ENCODE measurements at places on chromosomes 12 and 14.

DNA sequence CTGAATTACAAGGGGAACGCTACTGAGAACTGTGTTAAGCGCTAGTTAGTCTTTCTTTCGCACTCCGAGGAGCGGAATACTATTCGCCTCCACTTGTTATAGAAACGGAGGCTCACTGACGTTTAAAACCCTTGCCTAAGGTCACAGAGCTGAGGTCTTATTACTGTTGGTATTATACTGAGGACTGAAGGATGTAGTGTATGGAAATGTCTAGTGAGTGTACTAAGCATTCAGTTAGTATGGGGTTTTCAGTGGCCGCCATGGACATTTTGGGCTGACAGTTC is 826 bp downstream of the ACADS start:
- no peak for DNase-seq

DNA sequence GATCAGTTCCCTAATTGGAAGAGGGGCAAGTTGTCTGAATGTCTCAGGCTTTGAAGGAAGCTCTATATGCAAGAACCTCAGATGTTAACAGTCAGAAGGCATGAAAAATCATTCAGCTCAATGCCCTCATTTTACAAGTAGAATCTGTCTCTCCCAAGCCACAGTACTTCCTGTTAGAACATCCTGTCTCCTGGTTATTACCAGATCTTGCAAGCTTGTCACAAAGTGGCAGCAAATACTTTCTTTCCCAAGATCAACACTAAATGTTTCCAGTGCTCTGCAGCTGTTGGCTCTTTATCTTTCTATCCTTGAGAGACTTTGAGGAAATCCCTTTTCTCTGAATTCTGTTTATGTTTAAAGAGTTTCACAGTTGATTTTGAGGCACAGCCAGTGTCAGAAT is 235.5 kb downstream of the AKAP6 start:
- no peak for DNase-seq

DNA sequence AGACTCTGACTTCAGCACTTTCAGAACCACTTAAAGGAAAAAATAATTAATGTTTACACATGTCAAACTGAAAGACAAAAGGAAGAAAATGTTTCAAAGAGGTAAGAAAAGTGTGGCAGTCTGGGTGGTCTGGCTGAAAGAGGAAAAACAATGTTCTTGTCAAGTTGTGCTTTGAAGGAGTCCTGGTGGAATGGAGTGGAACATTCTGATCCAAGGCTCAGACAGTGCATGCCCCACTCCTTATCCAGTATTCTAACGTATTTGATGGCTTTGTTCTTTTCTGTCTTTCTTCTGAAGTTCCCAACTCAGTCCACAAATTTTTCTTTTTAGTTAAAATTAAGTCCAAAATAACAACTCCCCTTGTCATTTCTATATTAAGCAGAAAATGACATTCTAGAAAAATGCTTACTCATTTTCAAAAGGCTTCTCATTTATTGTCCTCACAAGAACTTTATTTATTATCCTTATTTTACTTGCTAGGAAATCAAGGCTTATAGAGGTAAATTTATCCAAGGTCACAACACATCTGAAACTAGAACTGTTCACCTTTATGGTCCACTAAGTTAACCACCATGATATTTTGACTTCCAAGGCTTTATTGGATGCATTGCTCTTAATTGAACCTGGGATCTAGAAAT is 121.7 kb upstream of the NAP1L1 start:
- DNase-seq, result no peak

DNA sequence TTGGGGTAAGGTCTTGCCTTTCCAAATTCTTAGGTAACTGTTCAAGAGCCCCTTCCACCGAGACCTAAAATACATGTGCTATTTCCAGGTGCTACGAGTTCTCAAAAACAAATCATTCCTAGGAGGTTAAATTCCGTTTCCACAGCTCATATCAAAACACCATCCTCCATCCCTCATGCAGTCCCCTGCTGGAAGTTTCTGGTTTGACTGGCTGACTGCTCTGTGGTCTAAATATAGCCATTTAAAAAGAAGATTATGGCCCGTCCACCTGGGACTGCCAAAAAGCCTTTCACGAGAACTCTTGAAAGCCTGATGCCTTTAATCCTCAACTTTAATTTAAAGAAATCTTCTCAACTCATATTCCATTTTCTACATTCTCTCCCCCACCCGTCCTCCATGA is 201.5 kb upstream of the MYL2 start:
- no peak for DNase-seq

DNA sequence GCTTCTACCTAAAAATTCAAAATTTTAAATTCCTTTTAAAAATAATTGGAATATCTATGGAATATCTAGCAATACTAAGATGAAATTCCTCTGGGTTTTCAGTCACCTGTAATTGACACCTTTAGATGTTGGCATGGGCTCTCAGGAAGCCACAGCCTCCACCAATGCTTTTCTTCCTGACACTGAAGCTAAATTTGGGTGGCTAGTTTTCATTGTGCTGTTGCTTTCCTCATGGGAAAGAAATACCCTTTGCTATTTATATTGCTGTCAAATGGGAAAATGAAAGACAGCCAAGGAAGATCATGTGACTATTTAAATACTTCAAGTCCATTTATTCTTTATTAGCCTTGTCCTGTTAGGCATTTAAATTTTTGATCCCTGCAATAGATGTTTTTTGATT is 313.0 kb downstream of the NAV3 start:
- no peak for DNase-seq

GRCh38 chr12:88833641-88834116 is 253.4 kb upstream of the KITLG start:
- DNase-seq, result no peak

DNA sequence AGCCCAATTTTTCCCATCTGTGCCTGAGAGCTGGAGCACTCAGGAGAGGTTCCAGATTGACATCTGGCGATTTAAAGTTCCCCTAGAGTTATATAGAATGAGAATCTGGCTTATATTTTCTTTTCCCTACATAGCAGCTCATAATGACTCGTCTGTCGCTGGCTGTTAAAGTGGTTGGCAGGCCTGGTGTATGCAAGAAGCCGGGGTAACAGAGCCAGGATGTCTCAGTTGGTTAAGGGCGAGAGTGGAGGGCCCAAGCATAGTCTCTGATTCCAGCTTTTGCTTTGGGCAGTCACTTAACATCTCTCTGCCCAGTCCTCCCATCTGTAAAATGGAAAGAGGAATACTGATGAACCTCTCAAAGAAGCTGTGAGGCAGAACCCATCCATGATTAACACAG is 751.6 kb downstream of the NOVA1 start:
- no peak for DNase-seq

DNA sequence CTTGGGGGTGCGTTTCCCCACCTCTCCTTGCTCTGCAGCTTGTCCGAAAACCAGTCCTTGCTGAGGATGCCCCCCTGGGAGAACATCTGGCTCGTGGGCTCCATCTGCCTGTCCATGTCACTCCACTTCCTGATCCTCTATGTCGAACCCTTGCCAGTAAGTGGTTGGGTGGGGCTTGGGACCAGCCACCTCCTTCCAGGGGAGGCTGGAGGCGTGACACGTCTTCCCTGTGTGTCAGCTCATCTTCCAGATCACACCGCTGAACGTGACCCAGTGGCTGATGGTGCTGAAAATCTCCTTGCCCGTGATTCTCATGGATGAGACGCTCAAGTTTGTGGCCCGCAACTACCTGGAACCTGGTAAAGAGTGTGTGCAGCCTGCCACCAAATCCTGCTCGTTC is 57.5 kb downstream of the ANAPC7 start:
- no peak for DNase-seq

GRCh38 chr12:123113026-123113425 is 37.9 kb downstream of the PITPNM2 start:
- no peak for DNase-seq

GRCh38 chr12:99444859-99445316 is 202.7 kb upstream of the GARIN6 start:
- peak; percentile 50 for DNase-seq
